NCI-H2029 (cell line): ENCODE measurements at places on chromosomes 5 and 9.

DNA sequence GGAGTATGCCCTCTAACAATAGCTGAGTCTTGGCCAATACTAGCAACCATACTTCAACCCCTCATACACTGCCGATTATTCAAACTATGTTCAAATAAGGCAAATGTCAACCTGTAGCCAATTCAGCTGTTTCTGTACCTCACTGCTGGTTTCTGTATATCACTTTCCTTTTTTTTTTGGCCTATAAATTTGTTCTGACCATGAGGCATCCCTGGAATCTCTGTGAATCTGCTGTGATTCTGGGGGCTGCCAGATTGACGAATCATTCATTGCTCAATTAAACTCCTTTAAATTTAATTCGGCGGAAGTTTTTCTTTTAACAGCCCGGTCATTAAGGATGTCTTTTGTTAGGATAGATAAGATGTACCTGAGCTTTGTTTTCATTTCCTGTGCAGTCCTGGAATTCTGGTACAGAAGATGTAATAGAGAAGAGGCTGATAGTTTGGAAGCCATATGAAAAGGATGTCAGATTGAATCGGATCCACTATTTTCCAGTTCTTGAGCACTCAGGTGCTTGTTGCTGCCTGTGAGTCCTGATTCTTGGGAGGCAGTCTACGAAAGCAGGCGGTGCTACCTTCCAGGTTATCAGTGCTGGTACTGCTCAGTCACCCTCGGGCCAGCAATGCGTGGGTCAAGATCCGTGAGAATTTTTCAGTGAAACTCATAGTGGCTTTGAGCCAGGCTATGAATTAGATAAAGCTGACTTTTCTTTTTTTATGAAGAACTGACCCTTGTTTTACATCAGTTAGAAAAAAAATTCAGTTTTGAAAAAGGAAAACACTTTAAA, 106.2 kb upstream of the TUT7 start:
- DNase-seq: no peak

- no peak for DNase-seq
Measured at GRCh38 chr5:175657593-175658271, at the start of gene HRH2. HRH2 (plus strand) TSS chr5:175658071; CDS start chr5:175683234, 25,163 bp downstream.

- DNase-seq: no peak
Measured at GRCh38 chr9:131670247-131671132, 69.4 kb downstream of the RAPGEF1 start.

- DNase-seq: no peak
Measured at GRCh38 chr5:174692982-174693422, 31.4 kb upstream of the MSX2 start.

DNA sequence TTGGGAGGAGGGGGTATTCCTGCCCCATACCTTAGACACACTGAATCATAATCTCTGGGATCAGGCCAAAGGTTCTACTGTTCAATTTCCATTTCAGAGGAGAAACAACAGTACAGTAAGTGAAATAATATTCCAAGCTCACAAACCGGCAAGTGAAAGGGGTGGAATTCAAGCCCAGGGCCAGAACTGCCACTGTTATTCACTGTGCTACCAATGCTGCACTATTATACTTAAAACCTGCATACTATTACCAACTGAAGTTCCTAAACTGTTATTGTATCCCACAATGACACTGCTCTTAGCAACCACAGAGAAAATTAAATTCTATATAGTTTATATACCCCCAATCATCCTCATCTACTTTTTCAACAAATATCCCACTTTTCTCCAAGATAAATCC, 24.6 kb downstream of the SSBP2 start:
- DNase-seq: no peak

- DNase-seq: no peak
Measured at GRCh38 chr9:2231829-2232228, 216.7 kb downstream of the SMARCA2 start.

DNA sequence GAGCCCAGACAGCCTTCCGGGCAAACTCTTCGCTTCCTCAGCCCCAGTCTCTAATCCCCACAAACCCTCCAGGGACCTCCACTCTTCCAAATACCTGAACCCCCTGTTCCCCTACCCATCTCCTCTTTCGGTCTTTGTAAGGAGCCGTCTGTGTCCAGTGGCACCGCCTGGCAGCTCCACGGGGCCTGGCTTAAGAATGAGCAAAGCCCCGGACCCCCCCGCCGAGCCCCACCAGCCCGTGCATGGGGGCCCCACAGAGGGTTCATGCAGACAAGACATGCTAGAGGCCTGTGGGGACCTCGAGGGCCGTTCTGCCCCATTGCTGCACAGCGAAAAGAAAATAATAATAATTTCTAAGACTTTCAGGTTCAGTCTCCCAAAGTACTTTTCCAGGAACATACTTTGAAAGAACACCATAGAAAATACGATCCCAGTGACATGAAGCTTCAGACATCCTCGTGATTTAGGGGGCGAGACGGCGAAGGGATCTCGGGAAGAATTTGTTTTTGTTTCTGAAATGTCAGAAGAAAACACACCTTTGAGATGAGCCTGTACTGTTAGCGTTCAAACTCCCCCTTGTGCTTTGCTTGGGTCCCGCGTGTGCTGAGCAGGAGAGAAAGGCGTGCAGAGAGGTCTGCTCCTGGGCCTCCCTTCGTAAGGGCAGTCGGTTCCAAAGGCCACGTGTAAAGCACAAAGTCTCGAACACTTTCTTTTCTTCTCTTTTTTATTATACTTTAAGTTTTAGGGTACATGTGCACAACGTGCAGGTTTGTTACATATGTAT, 49.2 kb downstream of the IRX2 start:
- DNase-seq: no peak

- no peak for DNase-seq
Measured at GRCh38 chr5:114648940-114649339, 287.1 kb downstream of the KCNN2 start.

GRCh38 chr9:72292256-72292682, 72.7 kb downstream of the ZFAND5 start:
- peak; percentile 10 for DNase-seq

- peak; percentile 9 for DNase-seq
Measured at GRCh38 chr5:6732634-6733410, 19.6 kb downstream of the TENT4A start.

- DNase-seq: no peak
Measured at GRCh38 chr5:1959725-1960581, 77.2 kb upstream of the IRX4 start.

DNA sequence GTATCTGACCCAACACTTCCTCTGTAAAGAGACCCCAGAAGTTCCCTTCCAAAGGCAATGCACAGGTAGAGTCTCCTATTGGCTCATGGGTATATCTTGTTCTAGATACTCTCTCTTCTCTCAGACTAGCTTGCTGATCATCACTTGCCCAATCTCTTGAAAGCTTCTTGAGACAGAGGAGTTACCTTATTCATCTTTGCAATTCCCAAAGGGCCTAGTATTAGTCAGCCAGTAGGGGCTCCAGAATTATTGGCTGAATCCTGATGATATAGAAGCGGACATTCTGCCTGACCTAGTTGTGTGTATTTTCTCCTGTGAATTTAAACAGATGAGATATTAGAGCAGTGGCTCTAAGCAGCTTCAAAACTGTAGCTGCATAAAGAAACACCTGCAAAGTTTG, 304.0 kb upstream of the KLF4 start:
- DNase-seq: no peak

DNA sequence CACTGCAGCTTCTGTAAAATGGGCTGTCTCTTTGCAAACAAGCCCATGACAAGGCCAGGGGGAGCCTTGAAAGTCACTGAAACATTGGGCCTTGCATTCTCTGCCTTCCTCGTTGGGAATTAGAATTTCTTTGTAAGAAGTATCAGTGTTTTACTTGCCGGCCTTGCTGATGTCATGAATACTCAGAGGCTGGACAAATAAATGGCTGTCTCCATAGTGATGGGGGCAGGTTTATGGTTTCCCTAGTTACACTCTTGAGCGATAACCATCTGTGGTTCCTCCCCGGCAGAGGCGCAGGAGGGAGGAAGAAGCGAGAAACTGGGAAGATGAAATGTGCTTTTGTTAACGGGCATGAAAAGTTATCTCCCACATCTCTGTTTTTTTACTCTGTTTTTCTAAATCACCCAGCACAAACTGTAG, 272.7 kb upstream of the PANK3 start:
- DNase-seq: no peak

DNA sequence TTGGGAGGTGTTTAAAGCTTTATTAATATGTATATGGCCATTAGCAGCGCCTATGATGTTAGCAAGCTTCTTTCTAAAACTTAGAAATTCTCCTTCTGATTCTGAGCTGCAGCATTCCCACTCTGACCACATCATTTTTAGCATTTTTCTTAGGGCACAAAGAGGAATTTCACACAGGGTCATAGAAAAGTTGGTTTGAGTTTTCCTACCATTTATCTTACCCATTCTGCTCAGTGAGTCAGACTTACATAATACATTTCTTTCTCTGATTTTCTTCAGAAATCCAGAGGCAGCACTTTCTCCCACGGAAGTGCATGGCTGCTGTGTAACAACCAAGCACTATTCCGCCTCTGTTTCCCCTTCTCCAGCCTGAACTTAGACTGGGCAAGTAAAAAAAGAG, 246.6 kb downstream of the ARL15 start:
- no peak for DNase-seq
